Immature natural killer cell (primary cell): ENCODE measurements at places on chromosomes 4 and X. TPM values are rescaled to one million over a fixed set of nuclear protein-coding genes. Genes with fewer than 3 reads are reported as not detected.

DNA sequence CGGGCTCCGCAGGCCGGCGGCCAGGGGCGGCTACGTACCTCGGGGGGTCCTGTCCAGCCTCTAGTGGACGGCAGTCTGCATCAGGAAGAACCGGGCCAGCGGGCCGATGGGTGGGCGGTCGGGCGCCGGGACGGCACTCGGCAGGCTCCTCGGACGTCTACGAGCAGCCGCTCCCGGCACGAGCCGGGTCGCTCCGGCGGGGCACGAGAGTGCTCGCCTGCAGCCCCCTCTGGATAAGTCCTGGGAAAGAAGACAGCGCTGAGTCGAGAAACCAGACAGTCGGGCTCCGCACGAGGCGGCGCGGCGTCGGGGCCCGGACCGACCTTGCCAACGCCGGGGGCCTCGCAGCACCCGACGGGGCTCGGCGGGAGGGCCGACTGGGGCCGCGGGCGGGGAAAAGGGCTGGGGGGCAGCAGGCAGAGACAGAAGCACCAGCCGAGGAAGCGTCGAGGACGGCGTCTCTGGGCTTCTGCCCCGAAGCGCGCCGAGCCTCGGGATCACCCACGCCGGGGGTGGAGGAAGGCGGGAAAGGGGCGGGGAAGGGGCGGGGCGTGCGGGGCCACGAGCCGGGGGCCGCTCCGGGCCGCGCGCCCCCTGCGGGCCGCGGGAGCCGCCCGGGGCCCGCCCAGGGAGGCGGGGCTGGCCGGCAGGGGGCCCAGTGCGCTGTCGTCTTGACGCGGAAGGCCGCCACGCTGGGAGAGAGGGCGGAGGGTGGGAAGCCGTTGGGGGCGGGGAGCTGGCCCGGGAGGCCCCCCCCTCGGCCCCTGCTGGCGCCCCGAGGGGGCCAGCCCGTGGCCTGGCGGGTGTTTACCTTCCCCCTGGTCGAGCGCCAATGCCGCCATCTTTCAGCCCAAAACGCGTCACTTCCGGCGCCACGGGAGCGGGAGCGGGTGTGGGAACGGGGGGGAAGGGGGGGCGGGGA, 1.9 kb downstream of the KLHL15 start:
- peak; percentile 87 for DNase-seq

- DNase-seq: peak; percentile 70
Measured at GRCh38 chrX:129925305-129926092, 19.5 kb downstream of the UTP14A start.

GRCh38 chr4:102089850-102090621, 255.2 kb downstream of the SLC39A8 start:
- DNase-seq: no peak

GPRIN3 gene
- 7.3 TPM for polyA plus RNA-seq

- DNase-seq: no peak
Measured at GRCh38 chr4:43296946-43297528, 404.5 kb downstream of the GRXCR1 start.
